Testis (tissue), 5 donors: ENCODE measurements at places on chromosomes 3 and 15. TPM values are rescaled to one million over a fixed set of nuclear protein-coding genes. Genes with fewer than 3 reads are reported as not detected.
A peak's percentile ranks its signal among the peaks of the same experiment; 100 is the strongest.

NLGN1 gene
- total RNA-seq: 19.2 TPM

CFAP100 gene
- 56.2 TPM for total RNA-seq

EPHB1 gene
- 37.1 TPM for total RNA-seq

PRRT3 gene
- total RNA-seq: 7.2 TPM

GNAT1 gene
- total RNA-seq: 0.93 TPM

REC114 gene
- total RNA-seq: 28.8 TPM

NANOGP8 gene
- total RNA-seq: 6.0 TPM

CPNE9 gene
- 0.31 TPM for total RNA-seq

GRCh38 chr3:117165601-117166051, 456.0 kb downstream of the TUSC7 start:
- H3K36me3 ChIP-seq: no peaks in the 10 kb centered on the region
- H3K27me3 ChIP-seq: no peaks in the 10 kb centered on the region
- no peak overlapping the region for H3K27ac ChIP-seq
- H3K4me3 ChIP-seq: no peak overlapping the region

GRCh38 chr3:11563865-11564185, 79.9 kb downstream of the VGLL4 start:
- no peak overlapping the region for H3K27ac ChIP-seq
- no peaks in the 10 kb centered on the region for H3K36me3 ChIP-seq
- no peak for DNase-seq
- H3K27me3 ChIP-seq: no peaks in the 10 kb centered on the region

GRCh38 chr3:120743556-120744195, 1.1 kb downstream of the GTF2E1 start:
- H3K4me3 ChIP-seq: peak overlapping the region; percentile 87
- no peak overlapping the region for H3K27ac ChIP-seq
- DNase-seq: no peak
- peaks cover 5% of the 10 kb centered on the region for H3K4me1 ChIP-seq

DNA sequence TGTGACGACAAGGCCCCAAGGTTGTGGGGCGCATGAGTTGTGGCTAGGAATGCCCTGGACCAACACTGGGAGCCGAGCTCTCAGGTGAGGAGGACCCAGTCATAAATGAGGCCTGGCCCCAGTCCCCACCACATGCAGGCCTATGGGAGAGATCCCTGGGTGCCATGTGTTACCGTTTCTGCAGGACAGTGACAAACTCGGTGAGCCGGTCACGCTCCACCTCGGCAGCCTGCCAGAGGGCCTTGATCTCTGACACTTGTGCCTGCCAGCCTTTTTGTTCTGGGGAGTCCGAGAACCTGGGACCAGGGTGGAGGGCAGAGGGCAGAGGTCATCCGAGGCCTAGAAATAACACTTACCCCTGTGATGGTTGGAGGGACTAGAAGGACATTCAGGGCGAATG, 27.7 kb upstream of the HHATL start:
- no peak overlapping the region for H3K27ac ChIP-seq
- no peak overlapping the region for H3K4me3 ChIP-seq
- no peaks in the 10 kb centered on the region for H3K36me3 ChIP-seq
- H3K4me1 ChIP-seq: peaks cover 18% of the 10 kb centered on the region
- no peaks in the 10 kb centered on the region for H3K27me3 ChIP-seq

DNA sequence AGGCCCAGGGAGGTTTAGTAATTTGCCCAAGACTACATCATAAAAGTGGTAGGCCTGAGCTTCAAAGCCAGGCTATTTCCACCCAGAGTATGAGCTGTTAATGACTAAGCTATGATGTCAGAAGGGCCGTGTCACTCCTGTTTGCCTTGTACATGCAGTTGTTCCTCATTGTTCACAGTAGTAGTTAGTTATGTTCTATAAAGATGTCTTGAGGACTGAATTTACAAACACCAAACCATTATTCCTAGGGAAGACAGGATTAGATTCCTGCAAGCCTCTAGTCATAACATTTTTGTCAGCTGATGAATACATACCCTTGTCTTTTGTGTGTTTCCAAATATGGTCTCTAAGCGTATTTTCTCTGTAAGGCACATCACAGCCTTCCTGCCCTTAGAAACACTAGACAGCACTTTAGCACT, 20.9 kb upstream of the LARS2 start:
- H3K4me1 ChIP-seq: no peaks in the 10 kb centered on the region
- no peaks in the 10 kb centered on the region for H3K36me3 ChIP-seq
- DNase-seq: no peak
- no peak overlapping the region for H3K4me3 ChIP-seq

DNA sequence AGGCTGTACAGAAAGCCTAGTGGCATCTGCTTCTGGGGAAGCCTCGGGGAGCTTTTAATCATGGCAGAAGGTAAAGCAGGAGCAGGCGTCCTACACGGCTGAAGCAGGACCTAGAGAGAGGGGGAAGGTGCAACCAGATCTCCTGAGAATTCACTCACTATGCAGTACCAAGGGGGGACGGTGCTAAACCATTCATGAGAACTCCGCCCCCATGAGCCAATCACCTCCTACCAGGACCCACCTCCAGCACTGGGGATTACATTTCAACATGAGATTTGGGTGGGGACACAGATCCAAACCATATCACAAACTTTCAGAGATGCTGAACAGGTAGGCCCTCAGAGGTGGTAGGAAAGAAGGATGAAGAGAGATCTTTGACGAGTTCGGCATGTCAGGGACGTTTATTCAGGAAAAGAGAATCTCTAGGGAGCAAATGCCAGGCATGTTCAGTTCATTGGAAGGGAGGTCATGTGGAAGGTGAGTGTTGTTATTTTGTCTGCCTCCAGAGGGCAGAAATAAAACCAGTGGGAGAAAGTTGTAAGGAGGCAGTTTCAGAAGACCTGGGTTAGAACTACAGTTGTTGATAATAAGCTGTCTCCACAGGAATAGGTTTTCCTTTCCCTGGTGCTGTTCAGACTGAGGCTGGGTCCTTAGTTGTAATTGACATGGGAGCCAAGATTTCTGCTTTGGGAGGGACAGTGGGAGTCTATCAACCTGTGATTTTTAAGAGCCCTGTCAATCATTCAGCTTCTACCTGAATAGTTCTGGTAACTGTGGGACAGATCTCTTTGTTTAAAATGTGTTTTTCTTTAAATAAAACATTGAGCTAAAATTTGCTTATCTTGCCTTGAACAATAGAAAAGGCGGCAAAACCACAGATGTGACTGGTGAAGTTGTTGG, 4.3 kb upstream of the FNDC3B start:
- no peak overlapping the region for H3K27ac ChIP-seq
- peaks cover 9% of the 10 kb centered on the region for H3K4me1 ChIP-seq
- H3K27me3 ChIP-seq: no peaks in the 10 kb centered on the region
- H3K4me3 ChIP-seq: no peak overlapping the region
- DNase-seq: no peak

- H3K4me3 ChIP-seq: no peak overlapping the region
- H3K27me3 ChIP-seq: no peaks in the 10 kb centered on the region
- no peaks in the 10 kb centered on the region for H3K36me3 ChIP-seq
- no peak overlapping the region for H3K27ac ChIP-seq
- DNase-seq: no peak
- H3K4me1 ChIP-seq: no peaks in the 10 kb centered on the region
Observed at GRCh38 chr3:100602506-100603444, 6.6 kb upstream of the ADGRG7 start.

DNA sequence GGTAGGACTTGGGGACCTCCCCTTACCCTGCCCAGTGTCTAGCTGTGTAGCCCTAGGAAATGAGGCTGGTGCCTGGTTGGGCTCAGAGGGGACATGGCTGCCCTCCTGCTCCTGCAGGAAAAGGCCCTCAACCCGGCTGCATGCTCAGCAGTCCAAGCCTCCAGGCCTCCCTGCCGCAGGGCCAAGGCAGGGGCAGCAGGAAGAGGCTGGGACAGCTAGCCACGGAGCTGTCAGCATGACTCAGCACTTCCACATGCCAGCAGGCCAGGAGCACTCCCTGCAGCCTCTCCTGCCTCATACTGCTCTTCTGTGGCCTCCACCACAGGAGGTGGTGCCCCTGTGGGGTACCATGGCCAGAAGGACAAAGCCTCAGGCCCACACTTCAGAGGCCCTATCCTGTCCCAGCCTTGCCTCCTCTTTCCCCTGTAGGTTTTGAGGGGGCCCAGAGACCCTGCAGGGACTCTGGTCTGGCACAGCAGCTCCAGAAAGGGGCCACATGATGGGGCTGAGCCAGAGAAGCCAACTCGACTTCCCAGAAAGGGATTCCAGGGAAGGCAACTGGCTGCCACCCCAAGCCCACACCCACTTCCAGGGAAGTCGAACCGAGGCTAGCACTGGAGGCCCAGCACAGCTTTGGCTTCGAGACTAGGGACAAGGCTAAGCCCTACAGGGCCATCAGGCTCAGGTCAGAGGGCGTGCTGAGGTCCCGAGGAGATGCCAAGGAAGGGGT, 19.5 kb downstream of the TKT start:
- H3K27ac ChIP-seq: no peak overlapping the region
- no peaks in the 10 kb centered on the region for H3K27me3 ChIP-seq
- H3K4me1 ChIP-seq: peaks cover 9% of the 10 kb centered on the region
- no peak overlapping the region for H3K4me3 ChIP-seq
- peak; percentile 83 for DNase-seq

- H3K27me3 ChIP-seq: no peaks in the 10 kb centered on the region
- DNase-seq: no peak
- no peak overlapping the region for H3K27ac ChIP-seq
Observed at GRCh38 chr3:14879211-14879874, 60.6 kb downstream of the FGD5 start.

GRCh38 chr3:109977897-109978296, 640.6 kb upstream of the DPPA4 start:
- H3K27me3 ChIP-seq: no peaks in the 10 kb centered on the region
- no peaks in the 10 kb centered on the region for H3K36me3 ChIP-seq
- H3K4me3 ChIP-seq: no peak overlapping the region

GRCh38 chr3:148600440-148600839, 97.3 kb upstream of the AGTR1 start:
- H3K4me3 ChIP-seq: no peak overlapping the region
- H3K27ac ChIP-seq: no peak overlapping the region
- no peaks in the 10 kb centered on the region for H3K27me3 ChIP-seq

GRCh38 chr3:148957586-148957985, 33.8 kb upstream of the GYG1 start:
- peaks cover 9% of the 10 kb centered on the region for H3K4me1 ChIP-seq
- DNase-seq: no peak
- no peak overlapping the region for H3K4me3 ChIP-seq

DNA sequence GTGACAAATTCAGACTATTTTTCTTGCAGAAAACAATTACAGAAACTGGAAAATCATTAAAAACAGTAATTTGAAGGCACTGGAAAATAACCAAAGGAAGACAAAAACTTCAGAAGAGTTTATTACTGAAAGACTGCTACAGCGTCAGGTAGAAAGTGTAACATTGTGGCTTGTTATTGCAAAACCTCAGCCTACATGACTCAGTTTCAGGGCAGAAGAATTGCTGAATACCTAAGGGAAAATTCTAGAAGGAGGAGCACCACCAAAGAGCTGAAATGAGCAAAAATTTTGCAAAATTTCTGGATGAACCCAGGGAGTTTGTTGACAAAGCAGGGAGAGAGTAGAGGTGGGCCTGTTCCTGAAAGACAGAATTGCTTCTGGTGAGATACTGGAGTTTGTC, 219.6 kb downstream of the C3orf38 start:
- no peak overlapping the region for H3K4me3 ChIP-seq
- no peaks in the 10 kb centered on the region for H3K4me1 ChIP-seq
- H3K36me3 ChIP-seq: no peaks in the 10 kb centered on the region
- H3K27ac ChIP-seq: no peak overlapping the region

GRCh38 chr3:113954091-113954685, 6.4 kb downstream of the ZDHHC23 start:
- H3K27ac ChIP-seq: no peak overlapping the region
- no peak for DNase-seq
- no peak overlapping the region for H3K4me3 ChIP-seq
- H3K4me1 ChIP-seq: no peaks in the 10 kb centered on the region

DNA sequence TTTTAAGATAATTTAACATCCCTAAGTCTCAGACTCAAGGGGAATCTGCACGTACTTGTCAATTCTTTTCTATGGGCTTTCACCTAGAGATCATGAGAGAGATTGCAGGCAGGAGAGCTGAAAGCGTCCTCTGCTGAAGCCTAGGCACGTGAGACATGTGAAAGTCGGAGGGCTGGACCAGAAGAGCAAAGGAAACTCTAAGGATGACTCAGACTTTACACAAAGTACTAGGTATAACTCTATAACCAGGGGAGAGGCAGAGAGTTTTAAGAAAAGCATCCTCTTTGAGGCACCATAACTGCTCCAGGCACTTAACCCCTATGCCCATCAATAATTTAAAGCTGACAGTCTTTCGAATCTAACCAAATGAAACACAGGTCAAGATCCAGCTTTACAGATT, 436.6 kb downstream of the VGLL3 start:
- H3K27me3 ChIP-seq: no peaks in the 10 kb centered on the region
- DNase-seq: no peak
- H3K27ac ChIP-seq: no peak overlapping the region

GRCh38 chr3:150341891-150342290, 66.2 kb upstream of the TSC22D2 start:
- no peaks in the 10 kb centered on the region for H3K4me1 ChIP-seq
- no peaks in the 10 kb centered on the region for H3K36me3 ChIP-seq
- no peaks in the 10 kb centered on the region for H3K27me3 ChIP-seq
- DNase-seq: no peak

DNA sequence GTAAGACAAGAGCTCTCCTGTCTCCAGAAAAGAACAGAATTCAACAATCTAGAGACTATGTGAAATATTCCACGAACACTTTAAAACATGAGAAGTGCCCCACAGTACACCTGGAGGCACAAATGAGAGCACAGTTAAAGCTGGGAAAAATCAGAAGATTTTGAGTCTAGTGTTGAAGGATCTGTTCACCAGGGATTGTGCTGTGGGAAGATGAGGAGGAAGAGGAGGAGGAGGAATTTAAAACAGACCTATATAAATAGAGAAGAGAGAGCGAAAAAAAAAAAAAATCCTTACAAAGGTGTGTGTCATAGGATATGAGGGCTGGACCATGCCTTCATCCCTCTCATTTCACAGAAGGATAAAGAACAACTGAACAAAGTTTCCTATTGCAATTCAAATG, 361.0 kb upstream of the SEMA6D start:
- no peak overlapping the region for H3K27ac ChIP-seq
- no peaks in the 10 kb centered on the region for H3K27me3 ChIP-seq
- H3K4me3 ChIP-seq: no peak overlapping the region
- no peak for DNase-seq
- H3K36me3 ChIP-seq: no peaks in the 10 kb centered on the region
- no peaks in the 10 kb centered on the region for H3K4me1 ChIP-seq

GRCh38 chr3:121979246-121979645, 42.8 kb downstream of the ILDR1 start:
- no peaks in the 10 kb centered on the region for H3K36me3 ChIP-seq
- DNase-seq: no peak
- no peaks in the 10 kb centered on the region for H3K4me1 ChIP-seq
- no peaks in the 10 kb centered on the region for H3K27me3 ChIP-seq
- H3K27ac ChIP-seq: no peak overlapping the region
- no peak overlapping the region for H3K4me3 ChIP-seq

- no peaks in the 10 kb centered on the region for H3K36me3 ChIP-seq
- H3K4me3 ChIP-seq: no peak overlapping the region
- no peaks in the 10 kb centered on the region for H3K27me3 ChIP-seq
- H3K27ac ChIP-seq: no peak overlapping the region
- DNase-seq: no peak
Observed at GRCh38 chr15:99677540-99678134, 55.6 kb downstream of the LYSMD4 start.
